ENCODE measurements at places on chromosomes 5 and 9.
A peak's percentile ranks its signal among the peaks of the same experiment; 100 is the strongest.

DNA sequence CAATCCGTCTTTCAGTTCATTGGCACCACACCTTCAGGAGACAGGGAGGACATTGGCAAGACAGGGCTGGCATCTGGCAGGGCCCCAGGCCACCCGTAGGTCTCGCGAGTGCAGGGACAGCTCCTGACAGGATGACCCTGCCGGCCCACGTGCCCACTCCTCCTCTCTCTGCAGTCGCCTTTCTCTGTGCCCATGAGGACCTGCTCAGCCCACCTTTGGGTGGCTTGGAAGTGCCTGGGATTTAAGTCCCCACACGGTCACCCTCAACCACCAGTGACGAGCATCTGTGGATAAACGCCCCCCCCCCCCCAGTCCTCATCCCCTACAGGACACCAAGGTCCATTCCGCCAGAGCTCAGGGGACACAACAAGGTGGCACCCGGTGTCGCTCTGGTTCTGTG lies 4.1 kb downstream of the MRPL36 start:
- no peak for DNase-seq

- DNase-seq = no peak
These were observed 25.5 kb downstream of the OLFML2A start for GRCh38 chr9:124802426-124802825.

GRCh38 chr9:30597608-30598007 lies 1786.8 kb upstream of the ACO1 start:
- no peak for DNase-seq

GRCh38 chr9:95171596-95171995 lies 145.9 kb downstream of the FANCC start:
- no peak for DNase-seq

DNA sequence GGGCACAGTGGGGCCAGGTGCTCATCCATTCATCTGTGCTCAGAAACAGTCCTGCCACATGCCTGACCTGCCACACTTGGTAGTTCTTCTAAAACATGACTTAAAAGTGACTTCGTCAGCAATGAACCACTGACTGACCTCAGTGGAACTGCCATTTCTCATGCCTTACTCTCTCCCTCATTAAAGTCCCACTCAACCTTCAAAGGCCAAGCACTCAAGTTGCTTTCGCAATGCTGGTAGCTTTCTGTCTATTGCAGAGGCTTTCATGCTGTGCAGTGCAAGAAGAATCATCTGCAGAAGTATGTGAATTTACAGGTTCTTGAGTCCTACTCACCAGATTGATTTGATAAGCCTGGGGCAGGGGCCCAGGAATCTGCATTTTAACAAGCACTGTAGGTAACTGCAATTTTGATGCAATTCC lies 23.9 kb downstream of the B4GALT1 start:
- peak; percentile 81 for DNase-seq

DNA sequence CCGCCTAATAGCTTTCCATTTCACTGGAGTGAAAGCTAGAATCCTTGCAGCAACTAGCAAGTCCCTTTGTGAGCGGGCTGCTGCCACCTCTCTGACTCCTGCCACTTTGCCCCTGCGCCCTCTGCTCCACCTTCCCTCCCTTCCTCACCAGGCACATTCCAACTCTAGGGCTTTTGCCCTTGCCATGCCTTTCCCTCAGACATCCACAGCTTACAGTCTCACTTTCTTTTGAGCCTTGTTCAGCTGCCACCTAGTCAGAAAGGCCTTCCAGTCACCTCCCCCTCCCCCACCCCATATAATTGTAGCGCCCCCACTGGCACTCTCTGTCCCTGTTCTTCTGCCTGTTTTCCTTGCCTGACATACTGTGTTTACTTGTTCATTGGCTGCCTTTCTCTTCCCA lies 31.0 kb downstream of the CYSTM1 start:
- DNase-seq = no peak

GRCh38 chr5:159878988-159879471 lies 37.3 kb upstream of the ADRA1B start:
- DNase-seq = peak; percentile 81

GRCh38 chr5:148938522-148938882 lies 112.1 kb downstream of the ADRB2 start:
- peak; percentile 67 for DNase-seq

- DNase-seq = no peak
These were observed 39.7 kb downstream of the LMNB1 start for GRCh38 chr5:126816649-126817048.

DNA sequence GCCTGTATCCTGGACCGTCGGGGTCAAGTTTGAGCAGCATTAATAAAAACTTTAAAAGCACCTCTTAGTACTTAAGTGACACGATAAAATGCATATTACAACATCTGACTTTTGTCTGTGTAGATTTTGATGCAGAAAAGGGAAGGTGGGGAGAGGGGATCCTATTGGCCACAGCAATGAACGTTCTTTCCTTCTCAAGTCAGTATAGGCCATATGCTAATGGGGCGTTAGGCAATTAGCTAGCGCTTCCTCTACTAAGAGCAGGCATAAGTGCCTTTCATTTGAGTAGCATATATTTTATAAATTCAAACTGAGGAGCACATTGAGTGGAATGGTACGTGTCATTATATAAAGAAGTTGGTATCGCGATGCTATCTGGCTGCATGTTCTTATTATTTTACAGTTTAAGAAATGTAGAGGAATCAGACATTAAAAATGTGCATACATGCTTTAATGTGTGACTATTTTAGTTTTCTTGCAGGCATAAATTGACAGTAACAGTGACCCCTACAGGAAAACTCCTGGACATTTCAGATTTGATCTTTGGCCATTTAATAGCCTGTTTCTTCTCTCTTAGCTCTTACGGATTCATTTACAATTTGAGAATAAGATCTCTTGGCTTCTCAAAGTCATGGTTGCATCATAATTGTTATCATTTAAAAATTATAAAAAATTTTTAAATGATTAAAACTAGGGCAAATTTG lies 1.1 kb upstream of the GNA14 start:
- DNase-seq = peak; percentile 21

- DNase-seq = no peak
These were observed 19.0 kb upstream of the FER start for GRCh38 chr5:108728566-108729241.

DNA sequence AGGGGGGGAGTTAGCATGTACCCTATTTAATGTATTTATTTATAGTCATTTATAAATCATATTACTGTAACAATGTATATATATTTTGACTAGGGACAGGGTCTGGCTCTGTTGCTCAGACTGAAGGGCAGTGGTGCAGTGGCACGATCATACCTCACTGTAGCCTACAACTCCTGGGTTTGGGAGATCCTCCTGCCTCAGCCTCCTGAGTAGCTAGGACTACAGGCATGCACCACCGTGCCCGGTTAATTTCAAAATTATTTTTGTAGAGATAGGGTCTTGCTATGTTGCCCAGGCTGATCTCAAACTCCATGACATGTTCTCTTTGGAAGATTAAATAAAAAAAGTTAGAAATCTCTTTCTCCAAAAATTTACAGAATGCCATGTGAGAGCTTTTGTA lies 52.8 kb downstream of the ARHGEF28 start:
- no peak for DNase-seq

DNA sequence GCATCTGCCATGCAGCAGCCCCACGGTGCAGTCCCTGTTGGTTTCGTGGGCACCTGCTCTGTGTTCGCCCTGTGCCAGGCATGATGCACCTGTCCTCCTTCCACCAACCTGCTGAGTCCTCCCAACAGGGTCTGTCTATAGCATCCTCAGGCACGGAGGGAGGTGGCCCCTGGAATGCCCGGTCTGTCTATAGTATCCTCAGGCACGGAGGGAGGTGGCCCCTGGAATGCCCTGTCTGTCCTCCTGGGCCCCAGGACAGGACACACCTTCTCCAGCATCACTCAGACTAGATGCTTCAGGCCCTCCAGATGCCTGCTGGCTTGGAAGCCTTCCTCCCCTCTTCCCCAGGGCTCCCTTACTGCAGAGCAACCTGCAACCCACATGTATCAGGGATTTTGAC lies 9.9 kb upstream of the PHYHD1 start:
- no peak for DNase-seq

DNA sequence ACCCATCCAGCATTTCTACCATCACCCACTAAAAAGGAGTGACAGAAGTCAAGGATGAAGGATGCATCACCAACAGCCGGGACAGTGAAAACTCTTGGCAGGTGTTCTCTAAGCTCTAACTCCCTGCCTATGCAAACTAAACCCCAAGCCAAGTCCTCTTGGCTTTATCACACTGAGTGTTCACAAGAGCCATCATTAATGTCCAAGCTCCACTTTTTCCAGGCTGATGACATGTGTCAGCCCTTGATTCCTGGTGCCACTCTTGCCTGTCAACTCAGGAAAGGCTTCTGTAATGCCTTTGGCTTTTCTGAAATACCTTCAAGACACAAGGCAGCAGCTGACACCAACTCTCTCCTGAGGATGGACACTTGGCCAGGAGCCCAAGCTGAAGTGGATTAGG lies 86.9 kb downstream of the NR6A1 start:
- no peak for DNase-seq

DNA sequence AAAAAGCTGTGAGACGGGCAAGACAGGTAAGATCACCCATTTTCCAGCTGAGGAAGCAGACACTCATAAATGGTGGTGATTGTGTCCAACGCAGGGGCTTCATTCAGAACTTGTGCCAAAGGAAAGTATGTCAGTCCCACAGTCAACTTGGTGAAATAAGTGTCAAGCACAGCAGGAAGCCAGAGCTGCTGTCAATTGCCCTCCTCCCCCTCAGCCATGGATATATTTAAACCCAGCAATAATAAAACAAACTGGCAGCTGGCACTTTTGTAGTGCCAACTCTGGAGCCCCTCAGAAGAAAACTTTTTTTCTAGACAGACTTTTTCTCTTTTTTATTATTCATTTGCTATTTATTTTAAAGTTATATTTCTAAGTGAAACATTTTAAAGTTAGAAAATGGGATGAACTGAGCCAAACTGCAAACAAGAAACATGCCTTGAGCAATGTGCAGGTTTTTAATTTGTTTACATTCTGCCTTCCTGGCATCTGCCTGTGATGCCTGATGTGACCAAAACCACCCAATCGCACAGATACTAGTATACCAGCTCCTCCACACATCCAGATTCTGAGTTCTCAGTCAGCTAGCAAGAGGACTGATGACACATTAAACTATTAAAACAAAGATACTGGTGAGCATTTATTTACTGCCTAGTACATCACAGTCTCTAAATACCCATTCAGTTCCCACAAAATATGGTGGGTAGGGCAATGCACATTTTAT lies 17.0 kb downstream of the DMAC1 start:
- DNase-seq = no peak

DNA sequence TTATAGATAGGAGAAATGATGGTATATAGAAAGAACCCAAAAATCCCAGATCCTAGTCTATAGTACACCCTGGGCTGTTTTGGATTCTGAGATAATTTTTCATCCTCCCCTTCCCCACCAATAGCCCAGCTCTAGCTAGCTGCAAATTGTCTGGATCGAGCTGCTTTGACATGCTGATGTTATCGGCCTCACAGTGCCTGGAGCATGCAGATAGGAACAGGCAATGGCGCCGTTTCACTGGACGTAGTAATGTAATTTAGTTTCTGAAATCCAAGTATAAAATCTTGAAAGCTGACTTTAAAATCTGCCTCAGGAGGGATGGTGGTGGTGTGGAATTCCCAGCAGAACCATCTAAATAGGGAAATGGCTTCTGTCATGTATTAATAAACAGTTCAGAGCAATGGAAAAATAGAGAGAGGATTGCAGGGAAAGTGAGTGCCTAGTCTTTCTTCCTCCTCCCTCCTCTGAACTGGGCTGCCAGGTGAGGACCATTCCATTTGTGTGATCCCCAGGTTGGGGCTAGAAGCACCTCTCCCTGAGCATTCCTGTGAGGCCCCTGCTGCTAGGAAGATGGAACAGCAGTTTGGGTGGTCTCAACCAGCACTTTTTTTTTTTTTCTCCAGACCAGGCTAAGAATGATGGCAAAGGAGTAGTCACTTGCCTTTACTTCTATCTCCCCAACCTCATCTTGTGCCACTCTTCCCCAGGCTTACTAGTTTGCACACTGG lies 31.9 kb downstream of the FAM219A start:
- no peak for DNase-seq

GRCh38 chr5:176550275-176550831 lies 1.2 kb downstream of the CDHR2 start:
- no peak for DNase-seq

- DNase-seq = no peak
These were observed 432.2 kb downstream of the TMEM232 start for GRCh38 chr5:110294281-110294680.

- DNase-seq = no peak
These were observed 190.5 kb upstream of the OR13F1 start for GRCh38 chr9:104313396-104314110.

DNA sequence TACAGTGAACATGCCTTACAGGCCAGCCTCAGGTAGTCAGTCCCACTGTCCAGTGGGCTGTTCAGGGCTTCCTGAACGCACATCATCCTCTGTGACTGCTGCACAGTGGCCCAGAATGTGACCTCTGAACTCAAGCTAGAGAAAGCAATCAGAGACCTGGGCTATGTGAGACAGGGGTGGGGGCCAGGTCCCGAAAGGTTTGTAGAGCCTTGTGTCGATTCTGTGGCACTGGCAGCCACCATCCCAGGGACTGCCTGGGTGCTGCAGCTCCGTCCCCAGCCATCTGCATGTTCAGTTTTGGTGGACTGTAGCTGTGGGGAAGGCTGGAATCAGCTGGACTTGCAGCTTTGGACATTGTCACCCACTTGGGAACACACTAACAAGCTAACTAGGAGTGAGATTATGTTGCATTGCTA lies 47.7 kb downstream of the MVB12B start:
- DNase-seq = no peak

DNA sequence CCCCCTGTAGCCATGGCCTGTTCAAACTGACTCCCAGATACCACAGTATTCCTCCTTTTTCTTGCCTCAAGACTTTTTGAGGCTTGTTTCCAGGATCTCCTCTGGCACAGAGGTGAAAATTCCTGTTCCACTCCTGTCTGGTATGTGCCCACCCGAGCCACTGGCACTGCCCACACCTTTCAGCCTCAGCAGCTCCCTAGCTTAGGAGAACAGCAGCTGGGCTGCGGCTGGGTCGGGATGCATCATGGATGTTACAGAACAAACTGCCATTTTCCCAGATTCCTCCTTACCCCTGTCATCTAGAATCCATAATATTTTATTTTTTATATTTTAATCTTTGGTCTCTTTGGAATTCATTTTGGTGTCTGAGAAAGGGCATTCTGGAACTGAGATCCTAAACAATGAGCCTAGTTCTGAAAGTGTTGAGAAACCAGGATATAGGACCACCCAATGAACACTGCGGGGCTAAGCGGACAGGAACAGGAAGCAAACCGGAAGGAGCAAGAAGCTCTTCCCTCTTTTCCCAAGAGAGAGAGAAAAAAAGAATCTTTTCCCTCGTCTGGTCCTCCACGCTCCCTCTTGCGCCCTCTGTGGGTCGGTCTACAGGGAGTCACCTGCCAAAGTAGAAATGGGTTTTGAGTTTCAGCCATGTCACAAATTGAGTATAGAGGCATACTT lies 12.5 kb downstream of the OR2S2 start:
- peak; percentile 85 for DNase-seq

DNA sequence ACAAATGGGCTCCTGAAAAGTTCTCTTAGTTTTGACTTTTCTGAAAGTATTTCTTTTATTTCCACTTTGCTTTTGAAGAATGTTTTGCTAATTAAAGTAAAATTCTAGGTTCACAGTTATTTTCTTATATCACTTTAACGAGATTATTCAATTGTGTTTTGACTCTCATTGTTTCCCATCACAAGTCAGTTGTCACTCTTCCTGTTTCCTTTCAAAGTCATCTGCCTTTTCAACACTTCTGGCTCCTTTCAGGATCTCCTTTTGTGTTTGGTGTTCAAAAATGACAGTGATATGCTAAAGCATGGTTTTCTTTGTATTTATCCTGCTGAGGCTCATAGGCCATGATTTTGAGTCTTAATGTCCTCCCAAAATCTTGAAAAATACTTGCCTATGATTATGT lies 235.4 kb upstream of the TAS2R1 start:
- no peak for DNase-seq

All from kidney tubule cell (primary cell).